ENCODE measurements at places on chromosomes 5 and 9.

GRCh38 chr9:109442716-109443115 is 55.4 kb downstream of the PTPN3 start:
- DNase-seq, result no peak

GRCh38 chr9:115085773-115086377 is 32.1 kb downstream of the TNC start:
- no peak for DNase-seq

GRCh38 chr9:133403766-133404453 is 13.9 kb downstream of the REXO4 start:
- peak; percentile 59 for DNase-seq

GRCh38 chr9:16718296-16718695 is 152.2 kb downstream of the BNC2 start:
- no peak for DNase-seq

GRCh38 chr9:137972355-137972987 is 94.9 kb downstream of the CACNA1B start:
- DNase-seq, result peak; percentile 35

GRCh38 chr5:67806654-67807438 is 408.7 kb upstream of the PIK3R1 start:
- DNase-seq, result no peak

DNA sequence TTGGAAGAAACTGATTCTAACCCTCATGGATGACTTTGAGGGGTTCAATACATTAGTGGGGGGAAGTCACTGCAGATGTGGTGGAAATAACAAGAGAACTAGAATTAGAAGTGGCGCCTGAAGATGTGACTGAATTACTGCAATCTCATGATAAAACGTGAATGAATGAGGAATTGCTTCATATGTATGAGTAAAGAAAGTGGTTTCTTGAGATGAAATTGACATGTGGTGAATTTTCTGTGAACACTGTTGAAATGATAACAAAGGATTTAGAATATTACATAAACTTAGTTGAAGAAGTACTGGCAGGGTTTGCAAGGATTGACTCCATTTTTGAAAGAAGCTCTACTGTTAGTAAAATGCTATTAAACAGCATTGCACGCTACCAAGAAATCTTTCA is 113.0 kb downstream of the UGCG start:
- DNase-seq, result no peak

GRCh38 chr5:149322518-149322917 is 22.8 kb upstream of the GRPEL2 start:
- DNase-seq, result no peak

- DNase-seq, result no peak
Measured at GRCh38 chr9:114606068-114606467, 5.0 kb upstream of the TMEM268 start.

- peak; percentile 91 for DNase-seq
Measured at GRCh38 chr9:130680836-130681768, 12.5 kb upstream of the EXOSC2 start.
